ENCODE measurements at places on chromosomes 3 and 15.
A peak's percentile ranks its signal among the peaks of the same experiment; 100 is the strongest.

DNA sequence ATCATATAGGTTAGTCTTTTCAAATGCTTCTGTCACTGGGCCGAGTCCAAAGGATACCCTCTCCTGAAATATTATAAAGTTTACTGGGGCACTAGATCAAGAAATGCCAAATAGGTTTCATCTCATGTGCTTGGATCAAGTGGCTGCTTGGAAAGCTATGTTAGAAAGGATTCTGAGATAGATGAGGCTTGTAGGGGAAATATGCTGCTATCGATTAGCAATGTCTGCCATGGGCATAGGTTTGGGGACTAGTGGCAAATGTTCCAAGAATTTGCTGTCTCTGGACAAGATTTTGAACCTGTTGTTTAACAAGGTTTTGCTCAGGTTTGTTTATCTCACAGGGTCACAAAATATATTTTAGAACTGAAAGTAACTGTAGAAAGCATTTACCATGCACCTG, 23.0 kb upstream of the UBE2Q2 start:
- no peak for DNase-seq
- no peaks in the 10 kb centered on the region for H3K27me3 ChIP-seq
- H3K4me3 ChIP-seq, result no peak overlapping the region
- no peaks in the 10 kb centered on the region for H3K4me1 ChIP-seq

GRCh38 chr15:68208136-68208535, 3.0 kb upstream of the CALML4 start:
- no peak overlapping the region for H3K4me3 ChIP-seq
- H3K4me1 ChIP-seq, result no peaks in the 10 kb centered on the region
- no peak overlapping the region for H3K27ac ChIP-seq

DNA sequence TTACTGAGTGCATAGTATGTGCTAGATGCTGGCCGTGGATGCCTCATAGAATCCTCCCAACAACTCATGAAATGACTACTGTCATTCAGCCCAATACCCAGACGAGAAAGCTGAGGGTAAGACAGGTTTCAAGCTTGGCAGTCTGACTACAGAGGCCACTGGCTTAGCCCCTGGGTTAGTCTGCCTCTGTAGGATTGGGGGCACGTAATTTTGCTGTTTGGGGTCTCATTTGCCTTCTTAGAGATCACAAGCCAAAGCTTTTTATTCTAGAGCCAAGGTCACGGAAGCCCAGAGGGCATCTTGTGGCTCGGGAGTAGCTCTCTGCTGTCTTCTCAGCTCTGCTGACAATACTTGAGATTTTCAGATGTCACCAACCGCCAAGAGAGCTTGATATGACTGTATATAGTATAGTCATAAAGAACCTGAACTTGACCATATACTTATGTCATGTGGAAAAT, 1.0 kb upstream of the CCR5 start:
- H3K27ac ChIP-seq, result no peak overlapping the region
- H3K4me3 ChIP-seq, result no peak overlapping the region
- H3K36me3 ChIP-seq, result no peaks in the 10 kb centered on the region
- no peaks in the 10 kb centered on the region for H3K27me3 ChIP-seq
- H3K4me1 ChIP-seq, result no peaks in the 10 kb centered on the region
- no peak for DNase-seq

DNA sequence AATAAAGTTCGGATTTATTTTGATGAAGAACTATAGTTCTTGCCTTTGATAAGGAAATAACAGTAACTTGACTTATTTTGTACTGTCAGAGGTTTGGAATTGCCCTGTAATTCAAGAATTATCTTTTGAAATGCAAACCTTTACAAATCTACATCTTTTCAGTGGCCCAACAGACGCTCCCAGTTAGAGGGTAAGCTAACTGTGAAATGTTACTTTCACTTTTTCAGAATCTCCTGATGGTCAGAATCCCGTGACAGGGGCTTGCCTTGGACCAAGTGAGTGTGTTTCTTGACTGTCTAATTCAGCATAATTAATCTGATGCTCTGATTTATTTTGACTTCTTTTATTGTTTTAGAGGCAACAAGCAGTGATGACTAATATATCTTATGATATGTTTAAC, 262.5 kb downstream of the PLOD2 start:
- H3K27me3 ChIP-seq, result no peaks in the 10 kb centered on the region
- no peaks in the 10 kb centered on the region for H3K36me3 ChIP-seq
- no peaks in the 10 kb centered on the region for H3K4me1 ChIP-seq
- H3K27ac ChIP-seq, result no peak overlapping the region
- no peak overlapping the region for H3K4me3 ChIP-seq

GRCh38 chr15:99963096-99963825, 230.0 kb upstream of the LYSMD4 start:
- H3K36me3 ChIP-seq, result no peaks in the 10 kb centered on the region
- no peak for DNase-seq
- H3K4me3 ChIP-seq, result no peak overlapping the region
- no peaks in the 10 kb centered on the region for H3K27me3 ChIP-seq
- H3K27ac ChIP-seq, result no peak overlapping the region
- no peaks in the 10 kb centered on the region for H3K4me1 ChIP-seq

GRCh38 chr15:67915461-67916374, 75.9 kb upstream of the RNU6-1 start:
- H3K36me3 ChIP-seq, result no peaks in the 10 kb centered on the region
- peak; percentile 92 for DNase-seq
- H3K27me3 ChIP-seq, result no peaks in the 10 kb centered on the region

DNA sequence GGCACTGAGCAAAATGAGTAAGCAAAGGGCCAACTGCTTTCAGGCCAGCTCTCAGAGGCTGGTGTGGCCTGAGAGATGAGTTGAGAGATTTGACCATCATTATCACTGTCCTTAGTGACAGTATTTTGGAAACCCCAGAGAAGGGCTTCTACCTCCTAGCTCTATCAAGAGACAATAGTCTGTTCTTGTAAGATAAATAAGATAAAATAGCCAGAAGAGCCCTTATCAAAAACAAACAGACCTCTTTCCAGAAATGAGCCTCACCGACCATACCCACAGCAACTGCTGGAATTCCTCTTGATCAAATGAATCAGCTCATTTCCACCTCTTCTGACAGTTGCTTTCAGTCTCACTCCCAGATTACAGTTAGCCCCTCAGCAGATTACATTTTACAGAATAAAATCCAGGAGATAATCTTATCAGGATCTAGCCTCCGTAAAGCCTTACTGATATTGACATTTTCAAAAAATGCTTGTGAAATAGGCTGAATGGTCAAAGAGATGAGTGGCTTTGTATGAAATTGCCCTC, 4.5 kb downstream of the HDC start:
- H3K36me3 ChIP-seq, result no peaks in the 10 kb centered on the region
- H3K4me1 ChIP-seq, result peaks cover 10% of the 10 kb centered on the region
- no peaks in the 10 kb centered on the region for H3K27me3 ChIP-seq
- no peak for DNase-seq

- H3K27me3 ChIP-seq, result no peaks in the 10 kb centered on the region
- H3K4me3 ChIP-seq, result no peak overlapping the region
- H3K27ac ChIP-seq, result no peak overlapping the region
- DNase-seq, result peak; percentile 82
These were observed 24.3 kb downstream of the CACNA2D3 start for GRCh38 chr3:54146506-54147239.

DNA sequence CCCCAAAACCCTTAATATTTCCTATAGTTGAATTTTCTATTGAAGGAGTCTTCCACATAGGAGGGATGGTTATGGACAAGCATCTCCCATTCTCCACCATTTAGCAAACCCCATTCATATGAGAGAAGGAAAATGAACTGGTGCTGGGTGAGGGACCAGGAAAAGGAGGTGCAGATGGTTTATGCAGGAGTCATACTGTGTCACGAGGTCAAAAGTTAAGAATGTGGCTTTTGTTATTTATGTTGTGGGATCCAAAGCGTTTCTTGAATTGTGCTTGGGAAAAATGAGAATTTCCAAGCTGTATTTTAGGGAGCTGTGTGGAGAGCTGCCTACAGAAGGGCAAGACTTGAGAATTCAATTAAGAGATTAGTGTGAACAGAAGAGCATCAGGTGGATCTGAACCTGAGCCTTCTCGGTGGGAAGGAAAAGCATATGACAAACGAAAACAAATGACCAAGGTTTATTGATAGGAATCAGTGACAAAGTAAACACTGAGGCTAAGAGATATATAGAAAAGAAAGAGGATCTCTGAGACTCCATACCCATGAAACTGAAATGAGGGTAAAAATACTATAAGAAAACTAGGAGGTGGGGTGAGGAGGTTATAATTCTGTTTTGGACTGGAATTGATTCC, 473.3 kb upstream of the NR2F2 start:
- no peaks in the 10 kb centered on the region for H3K36me3 ChIP-seq
- no peaks in the 10 kb centered on the region for H3K27me3 ChIP-seq
- no peaks in the 10 kb centered on the region for H3K4me1 ChIP-seq
- no peak for DNase-seq
- H3K4me3 ChIP-seq, result no peak overlapping the region

DNA sequence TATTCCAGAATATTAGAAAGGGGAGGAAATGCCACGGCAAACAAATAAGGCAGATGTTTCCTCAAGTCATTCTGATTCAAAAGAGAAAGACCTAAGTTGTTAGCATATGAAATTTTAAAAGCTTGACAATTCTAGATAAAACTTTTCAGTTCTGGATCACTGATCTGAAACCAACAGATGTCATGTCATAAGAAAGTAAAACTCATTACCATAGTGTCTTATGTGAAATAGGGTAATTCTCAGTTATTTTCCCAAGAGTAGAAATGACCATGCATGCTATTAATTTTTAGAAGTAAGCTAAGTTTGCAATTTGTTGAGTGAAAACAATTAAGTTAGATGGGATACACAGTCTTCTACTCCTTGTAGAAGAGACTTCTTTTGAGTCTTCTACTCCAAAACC, 630.3 kb downstream of the NAALADL2 start:
- H3K27ac ChIP-seq, result no peak overlapping the region
- H3K4me1 ChIP-seq, result no peaks in the 10 kb centered on the region
- H3K4me3 ChIP-seq, result no peak overlapping the region

- H3K4me3 ChIP-seq, result no peak overlapping the region
- H3K4me1 ChIP-seq, result no peaks in the 10 kb centered on the region
- H3K27ac ChIP-seq, result no peak overlapping the region
- no peaks in the 10 kb centered on the region for H3K36me3 ChIP-seq
These were observed 40.9 kb upstream of the CCR2 start for GRCh38 chr3:46312991-46313390.

- no peak overlapping the region for H3K4me3 ChIP-seq
- no peaks in the 10 kb centered on the region for H3K4me1 ChIP-seq
- no peak for DNase-seq
- no peaks in the 10 kb centered on the region for H3K36me3 ChIP-seq
- no peaks in the 10 kb centered on the region for H3K27me3 ChIP-seq
These were observed 35.6 kb upstream of the GYG1 start for GRCh38 chr3:148955544-148956346.

DNA sequence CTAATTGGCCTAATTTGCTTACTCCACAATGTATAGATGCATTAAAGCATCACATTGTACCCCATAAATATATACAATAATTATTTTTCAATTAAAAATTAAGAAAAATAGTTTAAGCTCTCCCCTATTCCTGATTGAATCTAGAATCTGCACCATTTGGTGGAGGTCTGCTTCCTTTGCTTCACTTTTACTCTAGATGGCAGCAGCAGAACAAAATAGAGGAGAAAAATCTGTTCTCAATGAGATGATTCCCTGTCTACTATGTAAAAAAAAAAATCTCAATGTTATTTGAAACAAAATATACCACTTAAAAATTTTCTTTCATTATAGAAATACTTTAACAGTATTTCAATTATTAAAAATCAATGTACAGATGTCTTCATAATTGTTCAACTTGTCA, 109.6 kb upstream of the FXR1 start:
- H3K4me3 ChIP-seq, result no peak overlapping the region
- H3K27ac ChIP-seq, result no peak overlapping the region
- DNase-seq, result no peak
- no peaks in the 10 kb centered on the region for H3K27me3 ChIP-seq

DNA sequence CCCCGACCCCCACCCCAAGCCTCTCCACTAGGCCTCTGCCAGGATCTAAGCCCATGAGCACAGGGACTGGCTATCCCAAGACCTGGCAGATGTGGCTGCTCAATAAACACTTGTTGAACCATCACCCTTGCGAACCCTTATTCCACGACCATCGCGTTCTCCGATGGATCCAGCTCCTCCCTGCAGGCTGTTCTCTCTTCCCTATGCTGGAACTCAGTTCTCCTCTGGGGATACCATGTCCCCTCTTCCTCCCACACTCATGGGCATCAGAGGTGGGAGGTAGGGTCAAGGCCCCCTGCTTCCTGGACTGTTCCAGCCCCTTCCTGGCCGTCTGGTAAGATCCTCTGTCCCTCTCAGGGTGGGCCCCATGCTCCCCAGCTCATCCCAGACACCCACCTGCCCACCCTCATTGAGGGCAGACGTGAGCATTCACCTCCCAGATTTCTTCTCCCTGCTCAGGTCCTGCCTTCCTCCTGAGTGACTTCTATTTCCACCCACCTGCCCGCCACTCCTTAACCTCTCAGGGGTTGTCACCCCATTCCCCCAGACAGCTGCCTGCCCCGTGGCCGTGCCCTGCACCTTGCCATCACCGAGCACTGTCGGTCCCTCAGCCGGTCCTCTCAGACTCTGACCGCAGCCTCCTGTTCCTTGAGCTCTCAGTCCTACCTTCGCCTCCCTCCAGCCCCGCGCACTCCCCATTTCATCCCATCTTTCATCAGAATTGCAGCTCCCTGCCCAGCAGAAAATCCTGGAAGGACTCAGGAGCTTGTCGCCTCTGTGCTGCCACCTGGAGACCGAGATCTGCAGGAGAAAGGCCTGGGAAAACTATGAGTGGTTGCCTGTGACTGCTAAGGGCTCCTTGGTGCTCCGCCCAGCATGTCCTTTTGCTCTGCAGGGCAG, 42.0 kb downstream of the PML start:
- peak; percentile 58 for DNase-seq
- no peak overlapping the region for H3K4me3 ChIP-seq
- H3K36me3 ChIP-seq, result peaks cover 26% of the 10 kb centered on the region
- H3K4me1 ChIP-seq, result no peaks in the 10 kb centered on the region

GRCh38 chr3:48472673-48472922, 26.1 kb downstream of the ATRIP start:
- H3K27ac ChIP-seq, result peak overlapping the region; percentile 93
- no peaks in the 10 kb centered on the region for H3K27me3 ChIP-seq
- DNase-seq, result peak; percentile 33
- peaks cover 10% of the 10 kb centered on the region for H3K36me3 ChIP-seq

DNA sequence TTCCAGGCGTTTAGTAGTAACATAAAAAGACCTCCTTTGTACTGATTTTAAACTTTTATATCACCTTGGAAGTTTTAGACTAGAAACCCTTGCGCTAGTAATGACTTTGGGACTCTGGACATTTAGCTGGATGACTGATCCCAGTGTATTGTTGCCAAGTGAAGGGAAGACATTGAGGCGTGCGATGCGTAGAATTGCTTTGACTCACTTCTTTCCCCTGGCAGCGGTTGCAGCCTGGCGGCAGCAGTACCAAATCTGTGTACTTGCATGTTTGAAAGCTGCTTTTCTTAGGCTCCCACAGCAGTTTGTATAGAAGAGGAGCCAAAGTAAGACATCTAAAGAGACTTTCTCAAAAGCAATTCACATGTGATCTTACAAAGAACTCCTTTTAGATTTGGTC, 151.6 kb downstream of the BBX start:
- no peaks in the 10 kb centered on the region for H3K36me3 ChIP-seq
- H3K4me3 ChIP-seq, result no peak overlapping the region
- no peak overlapping the region for H3K27ac ChIP-seq
